ENCODE measurements at places on chromosomes 11 and 22.

DNA sequence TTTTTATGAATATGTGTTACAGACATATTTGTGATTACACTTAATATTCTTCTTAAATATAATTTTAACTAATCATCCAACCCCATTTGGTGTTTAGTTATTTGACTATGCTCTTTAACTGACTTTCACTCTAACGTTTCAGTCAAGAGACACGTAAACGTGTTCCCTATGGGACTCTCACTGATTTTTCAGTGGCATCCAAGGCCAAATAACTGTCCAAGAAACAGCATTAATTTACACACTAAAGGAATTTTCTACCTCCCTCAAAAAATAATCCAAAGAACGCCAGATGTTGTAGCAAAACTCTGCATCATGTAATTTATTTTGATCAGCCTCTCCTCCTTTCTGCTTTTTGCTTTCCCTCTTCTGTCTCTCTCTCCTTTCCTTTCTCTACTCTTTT lies 44.0 kb upstream of the NOX4 start:
- DNase-seq, result no peak

DNA sequence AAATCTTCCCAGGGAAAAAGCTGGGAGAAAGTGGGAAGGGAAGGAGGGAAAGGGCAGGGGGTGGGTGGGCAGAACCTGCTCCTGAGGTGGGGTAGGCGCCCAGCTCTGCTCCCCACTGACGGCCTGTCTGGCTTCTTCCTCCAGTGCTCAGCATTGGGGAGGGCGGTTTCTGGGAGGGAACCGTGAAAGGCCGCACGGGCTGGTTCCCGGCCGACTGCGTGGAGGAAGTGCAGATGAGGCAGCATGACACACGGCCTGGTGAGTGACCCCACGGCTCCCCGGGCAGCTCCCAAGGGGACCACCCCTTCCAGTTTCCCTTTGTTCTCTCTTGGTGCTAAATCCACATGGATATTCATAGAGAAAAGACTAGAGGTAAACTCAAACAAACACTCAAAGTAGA lies 25.9 kb downstream of the SHANK3 start:
- DNase-seq, result no peak

GRCh38 chr11:116189408-116190170 lies 583.2 kb downstream of the BUD13 start:
- DNase-seq, result no peak

DNA sequence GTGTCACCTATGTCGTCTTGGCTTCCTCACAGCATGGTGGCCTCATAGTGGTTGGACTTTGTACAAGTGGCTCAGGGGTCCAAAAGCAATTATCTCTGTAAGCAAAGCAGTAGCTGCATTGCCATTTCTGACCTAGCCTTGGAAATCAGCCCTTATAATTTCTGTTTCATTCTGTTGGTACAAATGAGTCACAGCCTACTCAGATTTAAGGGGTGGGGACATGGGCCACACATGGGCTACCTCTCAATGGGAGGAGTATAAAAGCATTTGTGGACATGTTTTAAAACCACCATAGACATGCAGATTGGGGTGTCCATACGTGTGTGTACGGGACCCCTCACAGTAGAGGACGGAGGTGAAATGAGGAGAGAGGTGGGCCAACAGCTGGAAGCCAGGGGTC lies 41.6 kb downstream of the CHRDL2 start:
- DNase-seq, result no peak

- no peak for DNase-seq
Observed at GRCh38 chr11:34269694-34270245, 88.0 kb downstream of the ABTB2 start.

GRCh38 chr11:61002598-61002997 lies 31.1 kb downstream of the CD6 start:
- DNase-seq, result no peak

GRCh38 chr11:113521737-113522517 lies 46.7 kb upstream of the DRD2 start:
- no peak for DNase-seq

DNA sequence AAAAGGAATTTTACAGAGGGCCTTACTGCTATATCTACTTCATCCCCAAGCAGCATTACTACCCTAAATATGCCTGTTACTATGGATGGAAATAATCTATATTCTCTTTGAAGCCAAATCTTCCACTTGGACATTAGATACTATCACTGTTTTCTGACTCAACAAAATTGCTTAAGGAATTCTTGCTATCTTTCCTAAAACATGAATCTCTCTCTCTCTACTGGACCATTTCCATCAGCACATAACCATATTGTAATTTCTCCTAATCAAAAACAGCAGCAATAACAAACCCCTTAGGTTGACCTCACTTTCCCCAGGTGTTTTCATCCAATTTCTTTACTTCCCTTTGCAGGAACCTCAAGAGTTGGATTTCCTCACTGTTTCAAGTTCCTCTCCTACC lies 67.9 kb upstream of the BLID start:
- no peak for DNase-seq

GRCh38 chr11:10282117-10282516 lies 11.9 kb downstream of the SBF2 start:
- no peak for DNase-seq

DNA sequence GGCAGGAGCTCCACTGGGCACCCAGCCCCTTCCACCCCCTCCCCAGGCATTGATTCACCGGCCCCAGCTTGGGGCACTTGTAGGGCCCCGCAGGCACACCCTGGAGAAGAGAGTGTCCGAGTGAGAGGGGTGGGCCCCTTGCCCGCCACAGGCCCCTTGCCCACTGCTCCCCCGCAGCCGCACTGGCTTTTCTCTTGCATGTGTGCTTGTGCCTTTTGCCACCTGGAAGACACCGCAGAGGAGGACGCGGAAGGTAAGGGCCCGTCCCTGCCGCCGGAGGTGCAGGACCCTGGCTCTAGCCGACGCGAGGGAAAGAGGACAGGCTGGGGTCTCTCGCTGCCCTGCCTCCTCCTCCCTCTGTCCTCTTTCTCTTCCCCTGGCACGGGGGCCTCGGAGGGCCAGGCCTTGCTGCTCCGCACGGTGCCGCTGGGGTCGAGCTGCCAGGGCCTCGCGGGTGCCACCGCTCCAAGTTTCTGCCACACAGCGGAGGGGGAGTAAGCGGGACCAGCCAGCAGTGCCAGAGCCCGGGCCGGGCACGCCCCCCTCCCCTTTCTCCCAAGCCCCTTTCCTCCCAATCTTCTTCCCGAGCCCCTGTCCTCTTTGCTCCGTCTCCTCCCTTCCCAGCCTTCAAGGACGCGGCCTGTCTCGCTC lies 9.5 kb downstream of the TNNT3 start:
- no peak for DNase-seq

GRCh38 chr11:69079661-69080256 lies 31.0 kb downstream of the TPCN2 start:
- no peak for DNase-seq

- DNase-seq, result no peak
Observed at GRCh38 chr22:48739348-48740085, 1088.2 kb downstream of the BRD1 start.

DNA sequence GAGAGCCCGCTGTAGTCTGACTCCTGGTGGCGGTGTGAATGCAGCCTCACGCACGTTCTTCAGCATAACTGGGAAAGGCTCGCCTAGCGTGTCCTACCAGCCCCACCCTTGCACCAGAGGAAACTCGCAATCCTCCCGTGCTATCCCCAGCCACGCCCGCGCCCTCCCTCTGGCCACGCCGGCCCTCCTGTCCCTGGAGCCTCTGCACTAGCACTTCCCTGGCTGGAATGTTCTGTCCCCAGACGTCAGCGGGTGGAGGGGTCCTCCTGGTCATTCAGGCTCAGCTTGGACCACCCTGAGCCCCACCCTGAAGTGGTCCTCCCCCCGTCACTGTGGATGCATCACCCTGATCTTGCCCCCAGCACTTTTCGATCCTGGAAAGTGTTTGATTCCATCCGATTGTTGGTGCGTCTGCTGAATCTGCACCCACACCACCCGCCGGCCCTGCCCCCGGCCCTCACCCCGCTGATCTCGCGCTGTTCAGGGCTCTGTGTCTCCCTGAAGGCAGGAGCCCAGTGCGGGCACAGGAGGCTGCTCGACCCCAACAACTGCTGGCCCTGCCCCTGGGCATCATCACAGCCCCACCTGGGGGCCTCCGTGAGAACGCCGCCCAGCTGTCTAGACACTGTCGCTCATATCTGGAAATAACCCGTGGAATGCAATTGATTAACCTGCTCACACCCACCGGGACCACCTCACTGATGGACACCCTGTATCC lies 437.0 kb downstream of the TBC1D22A start:
- no peak for DNase-seq

DNA sequence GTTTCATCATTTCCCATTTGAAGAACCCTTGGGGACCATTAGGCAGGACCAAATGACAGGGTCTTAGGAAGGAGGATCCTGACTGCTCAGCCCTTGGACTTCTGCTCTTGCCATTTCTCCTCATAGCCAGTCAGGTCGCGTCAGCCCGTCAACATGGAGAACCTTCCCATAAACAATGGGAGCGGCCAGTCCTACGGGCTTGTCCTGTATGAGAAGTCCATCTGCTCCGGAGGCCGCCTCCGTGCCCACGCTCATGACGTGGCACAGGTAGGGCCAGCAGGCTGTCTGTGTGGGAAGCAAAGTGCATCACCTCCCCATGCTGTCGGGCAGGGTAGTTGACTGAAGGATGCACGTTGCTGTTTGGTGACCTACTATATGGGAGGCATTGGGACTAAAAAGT lies 19.6 kb upstream of the GLB1L2 start:
- DNase-seq, result no peak

DNA sequence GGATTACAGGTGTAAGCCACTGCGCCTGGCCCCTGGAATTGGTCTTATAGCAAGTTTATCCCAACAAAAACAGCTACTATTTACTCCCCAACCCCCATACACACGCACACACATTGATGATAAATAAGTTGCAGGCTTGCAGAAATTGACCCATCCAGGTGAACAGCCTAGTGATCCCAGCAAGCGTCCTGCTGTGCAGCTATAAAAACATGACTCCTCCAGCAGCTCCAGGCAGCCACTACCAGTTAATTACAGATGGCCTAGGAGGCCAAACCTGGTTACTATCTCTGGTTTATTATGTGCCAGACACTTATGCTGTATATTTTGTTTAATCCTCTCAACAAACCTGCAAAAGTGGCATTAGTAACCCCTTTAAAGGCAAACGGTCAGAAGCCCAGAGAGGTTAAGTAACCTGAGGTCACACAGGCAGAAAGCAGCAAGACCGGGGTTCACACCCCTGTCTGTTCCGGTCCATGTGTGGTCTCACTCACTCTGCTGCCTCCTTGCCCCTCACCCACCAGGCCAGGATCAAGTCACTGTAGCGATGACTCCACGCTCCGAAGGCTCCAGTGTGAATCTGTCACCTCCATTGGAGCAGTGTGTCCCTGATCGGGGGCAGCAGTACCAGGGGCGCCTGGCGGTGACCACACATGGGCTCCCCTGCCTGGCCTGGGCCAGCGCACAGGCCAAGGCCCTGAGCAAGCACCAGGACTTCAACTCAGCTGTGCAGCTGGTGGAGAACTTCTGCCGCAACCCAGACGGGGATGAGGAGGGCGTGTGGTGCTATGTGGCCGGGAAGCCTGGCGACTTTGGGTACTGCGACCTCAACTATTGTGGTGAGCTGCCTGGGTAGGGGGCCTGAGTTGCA lies 6.6 kb downstream of the F2 start:
- DNase-seq, result no peak

GRCh38 chr11:16078936-16079335 lies 277.4 kb downstream of the SOX6 start:
- no peak for DNase-seq

- DNase-seq, result no peak
Observed at GRCh38 chr11:125451400-125452124, 44.5 kb downstream of the FEZ1 start.

GRCh38 chr11:68684385-68685356 lies at the start of gene GAL:
Gene GAL, plus strand, starts transcription at chr11:68684544. Its CDS starts 380 bp downstream, at chr11:68684924.
- no peak for DNase-seq

DNA sequence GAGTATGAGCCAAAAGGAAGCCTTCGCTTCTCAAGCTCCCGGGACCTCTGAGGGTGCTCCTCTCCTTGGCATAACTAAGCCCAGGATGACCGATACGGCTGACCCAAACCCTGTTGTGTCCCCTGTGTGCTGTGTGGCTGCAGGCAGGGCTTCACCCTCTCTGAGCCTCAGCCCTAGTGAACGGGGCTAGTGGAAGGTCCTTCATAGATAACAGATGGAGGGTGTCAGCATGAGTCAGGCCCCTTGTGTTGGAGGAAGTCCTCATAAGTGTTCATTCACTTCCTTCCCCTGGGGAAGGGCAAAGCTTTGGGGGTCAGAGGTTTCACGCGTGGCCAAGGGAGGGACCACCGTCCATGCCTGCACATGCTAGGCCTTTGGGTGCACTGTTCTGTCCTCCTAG lies 21.5 kb downstream of the SHISAL1 start:
- DNase-seq, result no peak

- DNase-seq, result no peak
Observed at GRCh38 chr11:129018126-129018525, 75.5 kb upstream of the TP53AIP1 start.

GRCh38 chr22:19291218-19291579 lies 320 bp downstream of the CLTCL1 start:
- no peak for DNase-seq

GRCh38 chr11:32427935-32428664 lies 7.2 kb downstream of the WT1 start:
- DNase-seq, result no peak

DNA sequence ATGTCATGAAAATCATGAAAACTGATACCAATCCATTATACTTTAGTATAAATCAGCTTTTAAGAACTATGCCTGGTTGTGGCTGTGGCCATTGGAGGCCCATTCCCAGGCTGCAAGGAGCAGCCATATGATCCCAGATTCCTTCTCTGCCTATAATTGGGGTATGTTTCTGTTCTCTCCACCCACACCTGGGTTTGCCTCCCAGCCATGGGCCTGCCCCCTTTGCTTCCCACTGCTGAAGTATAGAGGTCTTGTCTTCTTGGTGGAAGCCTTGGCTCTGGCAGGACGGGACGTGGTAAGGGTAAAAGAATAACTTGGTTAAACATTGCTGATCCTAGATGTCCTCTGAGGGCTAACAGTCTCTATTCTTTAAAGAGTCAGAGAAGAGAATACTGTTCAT lies 2.4 kb downstream of the MICAL2 start:
- no peak for DNase-seq

- no peak for DNase-seq
Observed at GRCh38 chr11:60844045-60844869, 2.3 kb downstream of the CCDC86 start.

DNA sequence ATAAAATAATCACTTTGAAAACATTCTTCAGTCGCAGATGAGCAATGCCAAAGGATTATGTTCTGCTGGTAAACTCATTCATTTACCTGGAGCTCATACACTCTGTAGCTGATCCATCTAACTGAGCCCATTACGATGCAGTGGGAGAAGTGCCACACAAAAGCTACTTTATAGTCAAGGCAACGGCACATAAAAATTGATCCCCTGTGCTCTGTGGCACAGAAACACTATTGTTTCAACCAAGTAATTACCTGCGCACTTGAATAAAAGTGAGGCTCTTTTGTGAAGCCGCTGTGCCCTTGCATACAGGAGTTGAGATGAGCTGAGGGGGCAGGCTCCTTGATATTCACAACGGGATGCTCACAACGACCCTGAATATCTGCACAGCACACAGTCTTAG lies 7.2 kb downstream of the DKK3 start:
- no peak for DNase-seq

- DNase-seq, result no peak
Observed at GRCh38 chr11:91066456-91067047, 843.7 kb upstream of the CHORDC1 start.

Measured in stimulated activated CD8-positive, alpha-beta memory T cell treated with anti-CD3 and anti-CD28 coated beads, Interleukin-4, amount 100 ng/mL, for 24 hours (primary cell).